ENCODE measurements at places on chromosomes 16 and 17. TPM values are rescaled to one million over a fixed set of nuclear protein-coding genes. Genes with fewer than 3 reads are reported as not detected.

GRCh38 chr16:58114827-58115825 lies 14.1 kb downstream of the CFAP20 start:
- no peak for DNase-seq

DNA sequence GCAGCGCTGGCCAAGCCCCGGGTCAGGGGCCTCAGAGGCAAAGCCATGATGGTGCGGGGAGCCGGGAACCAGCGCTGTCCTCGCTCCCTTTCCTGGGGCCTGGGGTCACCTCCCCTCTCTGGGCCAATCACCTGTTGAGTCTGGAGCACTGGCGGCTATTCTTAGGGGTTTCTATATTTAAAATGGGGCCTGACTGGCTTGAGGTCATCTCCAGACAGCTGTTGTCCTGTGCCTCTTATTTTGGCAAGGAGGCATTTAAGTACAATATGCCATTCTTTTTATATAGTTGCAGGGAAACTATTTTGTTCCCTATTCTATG lies at the start of gene COX6A2:
COX6A2 (minus strand) TSS at position 82 of the 319 bp plus-strand sequence; CDS start at position 47, 35 bp downstream.
- DNase-seq = no peak

GRCh38 chr16:10675216-10675615 lies 19.5 kb downstream of the TEKT5 start:
- no peak for DNase-seq

The ZPBP2 gene
- total RNA-seq = not detected

The PIK3R5 gene
- 1.4 TPM for total RNA-seq

The C1QTNF1 gene
- 1.0 TPM for total RNA-seq

The NT5M gene
- total RNA-seq = 8.4 TPM

The KIF2B gene
- not detected for total RNA-seq

Measured in neural crest cell (in vitro differentiated cells).